Stimulated activated CD8-positive, alpha-beta memory T cell treated with anti-CD3 and anti-CD28 coated beads, Interleukin-4, amount 100 ng/mL, for 1 hour (primary cell): ENCODE measurements at places on chromosomes 12 and 14.

DNA sequence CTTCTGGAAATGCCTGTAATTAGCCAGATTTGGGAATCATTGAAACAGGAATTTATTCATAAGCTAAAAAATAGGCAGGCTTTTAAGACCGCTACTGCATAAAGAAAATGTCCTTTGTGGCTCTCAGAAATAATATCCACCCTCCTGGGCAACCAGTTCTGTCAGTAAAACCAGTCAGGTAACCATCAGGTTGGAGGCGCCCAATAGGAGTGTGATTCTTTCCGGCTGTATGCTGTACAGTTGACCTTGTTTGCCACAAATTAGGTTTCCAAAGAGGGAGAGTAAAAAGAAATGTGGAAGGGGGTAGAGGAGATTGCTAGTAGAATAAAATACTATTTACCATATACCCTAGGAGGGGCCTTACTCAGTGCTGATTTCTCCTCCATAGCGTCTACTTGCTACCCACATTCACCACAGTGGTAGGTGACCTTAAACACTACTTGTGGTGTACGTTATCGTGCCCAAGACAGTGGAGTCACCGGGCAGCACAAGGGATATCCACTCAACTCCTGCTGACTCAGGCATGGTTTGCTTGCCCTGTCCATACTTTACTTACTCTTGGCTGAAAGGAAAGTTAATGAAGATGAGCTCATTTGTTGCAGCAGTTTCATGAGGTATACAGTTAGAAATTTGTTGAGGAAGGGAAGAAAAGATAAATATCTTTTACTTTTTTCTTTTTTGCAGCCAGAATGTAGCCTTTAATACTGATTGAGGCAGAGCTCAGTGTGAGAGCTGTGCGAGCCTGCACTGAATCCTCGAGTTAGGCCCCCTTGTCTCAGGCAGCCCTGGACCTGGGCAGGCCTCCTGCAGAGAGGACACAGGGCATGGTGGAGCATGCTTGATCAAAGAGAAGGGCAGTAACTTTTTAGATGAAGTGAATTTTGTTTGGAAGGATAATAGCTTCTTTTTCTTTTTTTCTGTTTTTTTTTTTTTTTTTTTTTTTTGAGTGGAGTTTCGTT is 76.7 kb downstream of the DIP2B start:
- DNase-seq = no peak

GRCh38 chr14:52244997-52245396 is 22.5 kb upstream of the PTGDR start:
- no peak for DNase-seq

DNA sequence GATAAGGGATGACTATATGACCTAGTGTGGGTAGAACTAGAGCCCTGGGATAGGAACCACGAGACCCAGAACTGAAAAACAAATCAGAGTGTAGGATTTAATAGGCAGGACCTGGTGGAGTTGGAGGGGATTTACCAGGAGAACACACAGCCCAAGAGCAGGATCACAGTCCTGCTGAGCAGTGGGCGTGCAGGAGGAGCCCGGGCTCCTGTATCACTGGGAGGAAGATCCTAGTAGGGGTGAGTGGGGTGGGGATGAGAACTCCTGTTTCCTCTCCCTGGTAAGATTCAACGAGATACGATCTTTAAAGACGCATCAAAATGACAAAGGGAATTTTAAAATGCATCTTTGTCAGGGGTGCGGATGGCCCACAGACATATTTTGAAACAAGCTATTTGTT is 220.1 kb downstream of the GALC start:
- DNase-seq = no peak

DNA sequence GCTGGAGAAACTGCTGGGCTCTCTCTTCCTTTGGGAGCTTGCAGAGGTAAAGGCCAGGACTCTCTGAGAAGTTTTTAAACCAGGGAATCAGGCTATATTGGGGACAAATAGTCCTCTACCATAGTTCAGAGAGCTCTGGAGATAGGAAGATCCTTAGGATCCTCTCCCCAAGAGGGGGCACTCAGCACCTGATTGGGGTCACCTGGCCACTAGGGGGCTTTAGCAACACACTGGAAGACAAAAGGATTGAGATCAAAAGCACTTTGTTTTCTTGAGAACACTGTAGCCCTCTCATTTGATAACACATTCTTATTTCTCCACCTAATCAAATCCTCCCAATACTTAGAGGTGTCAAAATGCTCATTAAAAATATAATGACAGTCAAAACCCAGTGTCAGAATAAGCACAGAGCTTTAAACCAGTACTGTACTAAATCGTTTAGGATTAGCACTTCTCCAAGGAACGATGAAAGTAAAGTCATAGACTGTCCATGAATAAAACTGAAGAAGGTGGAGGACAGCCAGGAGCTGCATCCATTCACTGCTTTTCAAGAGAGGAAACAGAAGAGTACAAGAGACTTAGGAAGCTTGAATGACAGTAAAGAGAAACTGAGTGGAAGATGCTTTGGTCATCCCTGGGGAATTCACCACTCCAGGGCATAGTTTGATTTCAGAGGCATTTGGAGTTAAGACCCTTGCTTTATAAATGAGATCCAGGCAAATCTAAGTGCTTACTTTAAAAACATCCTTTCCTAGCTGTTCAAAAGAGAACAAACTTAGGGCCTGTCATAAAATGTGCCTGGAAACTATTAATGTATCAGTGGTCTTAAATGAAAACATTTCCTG is 26.5 kb downstream of the BMP4 start:
- DNase-seq = no peak

DNA sequence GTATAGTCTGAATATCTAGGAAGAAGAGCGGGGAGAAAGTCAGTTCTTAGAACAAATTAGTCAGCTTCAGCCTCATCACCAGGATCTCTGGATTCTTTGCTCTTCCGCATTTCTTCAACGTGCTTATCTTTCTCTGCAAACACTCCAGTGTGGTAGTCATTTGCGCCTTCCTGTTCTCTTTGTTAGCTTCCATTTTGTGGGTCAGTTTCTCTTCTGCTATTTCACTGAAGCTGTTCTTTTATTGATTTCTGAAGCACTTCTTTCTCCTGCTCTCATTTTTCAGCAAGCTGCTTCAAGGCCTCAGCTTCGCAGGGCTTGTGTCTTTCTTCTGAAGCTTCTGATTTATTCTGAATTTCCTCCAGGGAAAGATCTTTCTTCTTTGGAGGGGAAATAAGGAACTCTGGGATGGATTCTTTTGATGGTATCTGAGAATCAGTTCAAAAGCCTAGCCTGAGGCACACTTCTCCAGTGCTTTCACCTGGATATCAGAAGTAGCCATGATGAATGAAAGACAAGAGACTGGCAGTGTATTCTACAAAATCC is 13.5 kb downstream of the AMN1 start:
- no peak for DNase-seq

GRCh38 chr12:6821591-6822425 is at the start of gene GPR162:
Gene GPR162, plus strand, starts transcription at chr12:6821821. Its CDS starts 2,078 bp downstream, at chr12:6823899.
- no peak for DNase-seq
